Fibroblast of villous mesenchyme (primary cell): ENCODE measurements at places on chromosomes 4 and X.
A peak's percentile ranks its signal among the peaks of the same experiment; 100 is the strongest.

- no peak for DNase-seq
Measured at GRCh38 chr4:12041828-12042227, 613.1 kb upstream of the HS3ST1 start.

DNA sequence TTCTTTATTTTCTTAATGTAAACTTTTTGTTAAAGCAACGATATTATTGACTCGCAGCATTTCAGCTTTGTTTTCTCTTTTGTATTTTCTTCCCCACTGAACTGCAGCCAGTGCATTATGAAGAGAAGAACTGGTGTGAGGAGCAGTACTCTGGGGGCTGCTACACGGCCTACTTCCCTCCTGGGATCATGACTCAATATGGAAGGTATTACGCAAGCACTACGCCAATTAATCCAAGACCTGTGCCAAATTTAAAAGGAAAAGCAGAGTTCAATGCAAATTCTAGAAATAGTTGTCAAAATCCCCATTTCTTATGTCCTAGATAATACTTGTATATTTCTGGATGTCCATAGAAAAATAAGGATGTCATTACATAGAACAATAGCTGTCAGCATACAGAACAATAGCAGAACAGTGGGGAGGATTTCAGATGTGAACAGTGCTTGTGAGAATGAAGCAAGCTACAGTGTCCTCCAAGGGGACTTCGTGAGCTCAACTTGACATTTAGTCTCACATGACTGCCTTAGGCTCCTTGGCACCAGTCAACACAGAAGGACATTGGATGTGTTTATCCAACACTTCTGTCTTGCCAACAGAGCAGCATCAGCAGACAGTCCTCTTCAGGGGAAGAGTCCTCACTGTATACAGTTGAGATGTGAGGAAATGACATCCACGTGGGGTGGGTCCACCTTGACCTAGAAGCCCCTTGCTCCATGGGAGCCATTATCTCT is 85.9 kb downstream of the MAOA start:
- DNase-seq = peak; percentile 44

DNA sequence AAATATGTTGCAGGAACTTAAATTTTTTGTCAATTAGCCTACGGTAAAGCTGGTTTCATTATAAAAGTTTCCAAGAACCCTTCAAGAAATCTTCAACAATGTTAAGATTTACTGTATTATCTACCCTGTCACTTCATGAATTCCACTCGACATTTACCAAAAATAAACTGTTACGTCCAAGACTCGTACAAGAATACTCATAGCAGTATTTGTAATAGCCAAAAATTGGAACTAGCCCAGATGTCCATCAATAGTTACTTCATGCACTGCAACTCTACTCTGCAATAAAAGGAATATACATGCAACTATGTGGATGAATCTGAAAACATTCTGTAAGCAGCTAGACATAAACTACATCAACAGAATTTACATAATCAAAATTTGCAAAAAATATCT is 13.4 kb downstream of the RBMX start:
- peak; percentile 45 for DNase-seq

- DNase-seq = no peak
Measured at GRCh38 chr4:79362626-79363025, 36.8 kb upstream of the NAA11 start.

GRCh38 chr4:120445186-120445585 is 378.5 kb upstream of the MAD2L1 start:
- no peak for DNase-seq

- peak; percentile 40 for DNase-seq
Measured at GRCh38 chr4:78962597-78963115, 23.4 kb upstream of the PAQR3 start.

GRCh38 chr4:48483777-48484493 is 792 bp downstream of the SLC10A4 start:
- no peak for DNase-seq

- DNase-seq = peak; percentile 52
Measured at GRCh38 chr4:102299354-102300107, 45.8 kb downstream of the SLC39A8 start.

DNA sequence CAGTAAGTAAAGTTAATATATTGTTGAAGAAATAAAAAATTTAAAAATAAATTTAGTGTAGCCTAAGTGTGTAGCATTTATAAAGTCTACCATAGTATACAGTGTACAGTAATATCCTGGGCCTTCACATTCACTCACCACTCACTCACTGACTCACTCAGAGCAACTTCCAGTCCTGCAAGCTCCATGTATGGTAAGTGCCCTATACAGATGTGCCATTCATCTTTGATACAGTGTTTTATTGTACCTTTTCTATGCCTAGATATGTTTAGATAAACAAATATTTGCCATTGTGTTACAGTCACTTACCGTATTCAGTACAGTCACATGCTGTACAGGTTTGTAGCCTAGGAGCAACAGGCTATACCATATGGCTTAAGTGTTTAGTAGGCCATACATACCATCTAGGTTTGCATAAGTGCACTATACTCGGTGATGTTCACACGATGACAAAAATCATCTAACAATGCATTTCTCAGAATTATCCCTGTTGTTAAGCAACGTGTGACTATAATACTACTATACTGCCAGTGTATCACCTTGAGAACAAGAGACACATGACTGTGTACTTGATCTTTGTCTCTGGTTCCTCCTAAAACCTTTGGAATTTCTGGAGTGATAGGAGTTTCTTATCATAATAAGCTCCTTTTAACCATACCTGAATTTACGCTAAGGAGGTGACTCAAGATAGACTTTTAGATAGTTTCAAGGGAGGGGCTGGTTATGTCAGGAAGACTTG is 25.8 kb upstream of the SEPTIN11 start:
- no peak for DNase-seq

GRCh38 chrX:56932653-56933339 is 62.5 kb downstream of the SPIN3 start:
- DNase-seq = no peak

DNA sequence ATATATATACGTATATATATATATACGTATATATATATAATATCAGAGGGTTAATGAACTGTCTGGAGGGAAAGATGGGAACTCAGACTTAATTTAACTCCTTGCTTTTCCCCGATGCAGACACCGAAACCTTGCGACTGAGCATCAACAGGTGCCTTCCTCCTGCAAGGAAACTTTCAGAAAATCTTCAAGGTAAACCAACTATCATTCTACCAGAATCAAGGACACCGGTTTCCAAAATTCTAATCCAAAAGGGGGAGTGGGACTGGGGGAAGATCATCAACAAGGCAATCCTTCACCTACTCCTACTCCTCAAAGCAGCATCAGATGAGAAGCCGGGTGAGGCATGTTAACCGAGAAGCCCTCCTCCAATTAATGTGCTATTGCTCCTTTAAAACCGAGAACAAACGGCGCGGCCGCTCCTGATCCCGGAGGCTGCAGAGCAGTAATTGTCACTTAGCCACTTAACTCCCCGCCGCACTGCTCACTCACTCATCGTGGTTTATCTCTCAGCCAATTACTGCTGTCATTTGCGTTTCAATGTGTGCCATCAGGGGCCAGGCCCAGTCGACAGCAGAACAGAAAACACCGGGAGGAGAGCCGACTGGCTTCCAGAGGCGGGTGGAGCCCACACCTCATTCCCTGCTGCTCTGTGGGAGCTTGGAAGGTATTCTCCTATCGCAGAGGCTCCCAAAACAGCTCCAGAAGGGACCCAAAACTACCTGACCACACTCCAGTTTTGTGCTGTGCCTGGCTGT is 61.7 kb downstream of the MAML3 start:
- DNase-seq = no peak

GRCh38 chrX:4572691-4573090 is 859.2 kb upstream of the PRKX start:
- DNase-seq = no peak

GRCh38 chr4:40515398-40516293 is 114.0 kb downstream of the RBM47 start:
- DNase-seq = peak; percentile 49

DNA sequence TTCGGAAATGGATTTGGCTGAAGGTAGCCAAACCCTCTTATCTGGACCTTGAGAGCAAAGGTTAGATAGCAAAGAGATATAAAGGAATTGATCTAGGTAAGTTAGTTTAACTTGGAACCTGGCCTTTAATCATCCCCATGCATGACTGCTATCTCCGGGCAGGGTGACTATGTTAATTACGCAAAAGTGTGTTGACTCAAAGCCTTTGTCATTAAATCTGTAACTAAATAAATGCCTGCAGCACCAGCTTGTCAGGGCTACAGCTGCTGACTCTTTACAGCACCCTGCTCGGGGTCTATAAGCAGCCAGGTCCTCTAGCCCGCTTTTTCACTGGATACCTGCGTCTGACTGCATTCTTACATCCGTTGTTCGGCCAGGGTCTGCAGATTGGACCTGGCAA is 201.7 kb downstream of the TBCK start:
- DNase-seq = no peak

GRCh38 chrX:150028692-150029091 is 90.4 kb upstream of the EOLA2 start:
- DNase-seq = peak; percentile 28

DNA sequence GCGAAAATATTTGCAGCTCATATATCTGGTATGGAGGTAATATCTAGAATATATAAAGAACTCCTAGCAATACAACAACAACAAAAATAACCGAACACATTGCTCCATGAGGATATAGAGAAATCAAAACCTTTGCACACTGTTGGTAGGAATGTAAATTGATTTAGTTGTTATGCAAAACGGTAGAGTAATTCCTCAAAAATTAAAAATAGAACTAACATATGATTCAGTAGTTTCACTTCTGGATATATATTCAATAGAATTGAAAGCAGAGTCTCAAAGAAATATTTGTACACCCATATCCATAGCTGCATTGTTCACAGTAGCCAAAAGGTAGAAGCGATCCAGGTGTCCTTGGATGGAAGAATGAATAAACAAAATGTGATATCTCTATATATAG is 203.0 kb upstream of the CNKSR2 start:
- no peak for DNase-seq

- DNase-seq = no peak
Measured at GRCh38 chrX:96704629-96705028, 20.0 kb downstream of the DIAPH2 start.

GRCh38 chr4:25790024-25790423 is 72.8 kb downstream of the SEL1L3 start:
- DNase-seq = no peak

- DNase-seq = peak; percentile 48
Measured at GRCh38 chr4:143407474-143407873, 70.8 kb downstream of the GAB1 start.

DNA sequence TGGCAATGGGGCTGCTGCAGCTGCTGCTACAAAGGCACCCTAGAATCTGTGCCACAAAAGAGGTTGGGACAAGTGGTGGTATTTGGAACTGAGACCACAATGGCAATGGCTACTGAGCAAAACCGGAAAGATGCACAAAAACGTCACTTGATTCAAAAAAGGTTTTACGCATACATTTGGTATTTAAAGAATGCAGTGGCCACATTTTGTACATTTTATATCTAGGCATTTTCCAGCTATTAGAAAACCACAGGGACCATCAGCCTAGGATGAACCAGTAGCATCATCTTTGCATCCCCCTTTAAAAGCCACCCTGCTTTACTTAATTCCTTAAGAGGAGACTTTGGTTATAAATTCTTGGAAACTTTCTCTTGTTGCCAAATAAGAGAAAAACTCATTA is 104.8 kb upstream of the CXCL13 start:
- DNase-seq = no peak

DNA sequence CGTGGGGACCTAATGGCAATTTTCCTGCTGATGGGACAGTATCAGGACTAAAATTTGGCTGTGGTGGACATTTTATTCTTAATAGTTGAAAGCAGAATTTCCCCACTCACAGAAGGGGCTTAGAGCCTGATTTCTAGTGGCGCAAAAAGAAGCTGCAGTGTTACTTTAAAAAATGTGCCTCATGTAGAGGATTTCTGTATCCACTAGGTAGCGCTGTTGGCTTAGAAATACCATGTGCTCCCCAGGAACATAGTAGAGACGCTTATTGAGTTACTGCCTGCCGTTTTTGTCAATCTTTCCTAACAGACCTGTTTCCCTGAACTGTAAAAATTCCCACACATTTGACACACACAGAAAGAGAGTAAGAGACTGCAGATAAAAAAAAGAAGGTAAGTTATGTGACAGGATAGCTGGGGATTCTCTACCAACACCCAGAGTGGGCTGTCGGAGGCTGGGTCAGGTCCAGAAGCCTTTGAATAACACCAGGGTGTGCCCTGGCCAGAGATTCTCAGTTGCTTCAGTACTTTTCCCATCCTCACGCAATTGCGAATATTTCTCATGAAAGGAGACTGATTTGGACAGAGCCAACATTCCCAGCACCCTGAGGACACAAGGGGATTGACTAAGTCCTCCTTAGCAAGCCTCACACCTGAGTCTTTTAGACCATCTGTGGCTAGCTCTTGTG is 88.4 kb downstream of the ZXDA start:
- DNase-seq = peak; percentile 55

- peak; percentile 12 for DNase-seq
Measured at GRCh38 chrX:135463937-135464336, 42.2 kb downstream of the SMIM10L2A start.

DNA sequence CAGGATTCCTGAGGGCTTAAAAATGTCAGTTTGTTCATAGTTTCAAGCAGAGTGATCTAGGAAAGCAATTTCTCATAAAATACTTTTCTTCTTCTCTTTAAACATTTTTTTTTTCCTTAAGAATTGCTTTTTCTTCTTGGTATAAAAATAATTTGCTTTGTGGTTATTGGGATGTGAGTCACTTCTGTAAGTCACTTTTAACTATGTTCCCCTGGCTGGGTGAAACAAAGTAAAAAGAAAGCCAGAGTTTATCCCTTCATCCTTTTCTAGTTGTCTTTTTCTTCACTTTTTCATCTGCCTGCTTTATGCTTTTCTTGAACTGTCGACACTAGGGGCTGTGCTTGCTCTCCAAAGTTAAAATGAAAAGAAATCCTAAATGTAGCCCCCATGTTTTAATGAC is 33.5 kb downstream of the ARSJ start:
- DNase-seq = no peak

GRCh38 chr4:27132497-27132896 is 271.9 kb downstream of the STIM2 start:
- DNase-seq = no peak

- DNase-seq = no peak
Measured at GRCh38 chr4:124694306-124694705, 18.2 kb downstream of the ANKRD50 start.

DNA sequence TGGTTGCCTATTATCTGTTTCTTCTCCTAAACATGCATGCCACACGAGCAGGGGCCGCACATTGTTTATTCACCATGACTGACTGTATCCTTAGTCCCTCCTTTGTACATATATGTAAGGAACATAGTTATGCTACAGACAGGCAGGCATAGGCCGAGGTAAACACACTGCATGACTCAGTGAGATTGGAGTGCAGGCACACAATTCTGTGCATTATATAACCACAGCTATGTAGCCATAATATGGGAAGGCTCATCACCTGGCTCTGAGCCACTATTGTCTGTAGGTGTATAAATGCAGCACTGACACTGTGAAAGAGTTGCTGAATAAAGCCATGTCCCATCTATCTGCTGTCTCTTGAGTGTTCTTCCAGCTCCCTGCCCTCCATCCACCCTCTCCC is 431.6 kb downstream of the IDS start:
- no peak for DNase-seq

DNA sequence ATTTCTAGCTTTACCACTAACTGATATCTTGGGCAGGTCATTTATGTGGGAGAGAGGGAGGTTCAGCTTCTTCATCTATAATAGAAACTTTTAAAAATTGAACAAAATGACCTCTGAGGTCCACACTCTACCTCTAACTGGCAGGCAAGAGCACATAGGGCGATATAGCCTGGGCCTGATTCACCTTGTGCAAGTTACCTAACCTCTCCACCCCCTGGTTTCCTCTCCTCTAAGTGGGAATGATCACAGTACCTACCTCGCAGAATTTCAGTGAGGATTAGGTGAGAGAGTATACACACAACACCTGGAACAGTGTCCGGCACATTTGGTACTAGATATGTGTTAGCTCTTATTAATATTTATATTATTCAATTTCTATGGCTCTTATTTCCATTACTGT is 15.5 kb downstream of the KLB start:
- DNase-seq = no peak
